ENCODE measurements at places on chromosomes 4 and X. TPM values are rescaled to one million over a fixed set of nuclear protein-coding genes. Genes with fewer than 3 reads are reported as not detected.
A peak's percentile ranks its signal among the peaks of the same experiment; 100 is the strongest.

DNA sequence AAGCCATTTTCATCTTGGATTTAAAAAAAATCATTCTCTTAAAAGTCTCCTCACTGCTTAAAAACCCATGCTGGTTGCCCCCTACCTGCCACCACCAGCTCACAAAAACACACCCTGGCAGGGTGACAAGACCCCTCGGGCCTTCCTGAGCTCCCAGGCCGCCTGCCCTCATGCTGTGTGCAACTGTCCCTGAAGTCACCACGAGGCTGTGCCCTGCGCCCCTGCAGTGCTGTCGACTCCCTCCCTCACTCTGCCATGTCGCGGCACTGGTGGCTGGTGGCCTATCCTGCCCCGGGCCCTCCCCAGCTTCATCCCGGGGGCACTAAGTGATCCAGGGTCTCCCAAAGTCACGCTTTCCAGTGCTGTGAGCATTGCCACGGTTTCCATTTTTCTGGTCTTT is 46.3 kb upstream of the ADRA2C start:
- DNase-seq, result no peak

GRCh38 chr4:126541820-126542219 is 1090.9 kb upstream of the INTU start:
- DNase-seq, result no peak

GRCh38 chr4:123398066-123398852 is 1.7 kb downstream of the SPRY1 start:
- DNase-seq, result peak; percentile 76

- DNase-seq, result no peak
Observed at GRCh38 chrX:106286053-106286650, 118.0 kb downstream of the PWWP3B start.

- DNase-seq, result no peak
Observed at GRCh38 chrX:149092179-149092578, 412.9 kb downstream of the IDS start.

DNA sequence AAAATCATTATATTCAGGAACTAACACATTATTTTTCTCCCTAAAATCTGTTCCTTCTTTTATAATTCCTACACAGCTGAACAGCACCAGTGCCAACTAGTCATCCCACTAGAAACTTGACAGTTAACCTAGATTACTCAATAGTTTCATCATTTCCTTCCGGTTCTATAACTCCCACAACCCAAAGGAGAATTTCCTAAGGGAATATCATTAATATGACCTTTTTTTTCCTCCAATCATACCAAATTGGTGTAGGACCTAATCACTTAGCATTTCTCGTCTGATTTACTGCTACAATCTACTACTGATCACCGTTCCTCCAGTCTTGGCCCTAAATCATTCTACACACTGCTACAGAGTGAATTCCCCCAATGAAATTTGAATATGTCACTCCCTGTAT is 45.9 kb downstream of the WDFY3 start:
- DNase-seq, result no peak

GRCh38 chr4:78222575-78223186 is 165.6 kb downstream of the FRAS1 start:
- no peak for DNase-seq

- no peak for DNase-seq
Observed at GRCh38 chrX:121336831-121337421, 289.5 kb downstream of the GLUD2 start.

- no peak for DNase-seq
Observed at GRCh38 chrX:153580700-153581386, 18.1 kb downstream of the CCNQ start.

- DNase-seq, result no peak
Observed at GRCh38 chr4:41322617-41323016, 65.9 kb downstream of the UCHL1 start.

GRCh38 chrX:153667281-153667955 is 6.2 kb downstream of the PNCK start:
- DNase-seq, result no peak

GRCh38 chr4:23401572-23401971 is 488.3 kb downstream of the PPARGC1A start:
- DNase-seq, result no peak

DNA sequence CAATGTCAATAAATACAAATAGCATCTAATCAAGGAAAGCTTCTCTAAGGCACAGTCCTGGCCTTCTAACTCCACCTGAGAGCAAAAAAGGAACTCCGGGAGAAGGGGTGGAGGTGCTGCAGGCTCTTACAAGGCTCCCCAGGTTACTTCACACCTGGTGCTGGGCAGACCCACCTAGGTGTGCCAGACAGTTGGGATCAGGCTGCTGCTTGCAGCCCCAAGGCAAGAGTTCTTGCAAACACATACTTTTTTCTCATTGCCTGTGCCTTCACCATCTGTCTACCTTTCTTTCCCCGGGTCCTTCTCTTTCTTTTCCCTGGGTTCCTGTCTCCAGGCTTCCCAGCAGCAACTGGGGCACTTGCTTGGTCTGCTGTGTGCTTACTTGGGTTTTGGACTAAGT is 81.4 kb upstream of the STIM2 start:
- no peak for DNase-seq

- no peak for DNase-seq
Observed at GRCh38 chr4:25857403-25857802, 5.4 kb downstream of the SEL1L3 start.

- DNase-seq, result no peak
Observed at GRCh38 chrX:16457239-16457638, 192.7 kb upstream of the S100G start.

GRCh38 chr4:168274871-168275270 is 43.7 kb downstream of the DDX60 start:
- DNase-seq, result no peak

GRCh38 chr4:65482410-65482809 is 187.9 kb downstream of the EPHA5 start:
- DNase-seq, result no peak

GRCh38 chrX:154840856-154841255 is 6.4 kb upstream of the SMIM9 start:
- DNase-seq, result peak; percentile 30

- no peak for DNase-seq
Observed at GRCh38 chrX:47164420-47164819, 19.4 kb downstream of the RBM10 start.

DNA sequence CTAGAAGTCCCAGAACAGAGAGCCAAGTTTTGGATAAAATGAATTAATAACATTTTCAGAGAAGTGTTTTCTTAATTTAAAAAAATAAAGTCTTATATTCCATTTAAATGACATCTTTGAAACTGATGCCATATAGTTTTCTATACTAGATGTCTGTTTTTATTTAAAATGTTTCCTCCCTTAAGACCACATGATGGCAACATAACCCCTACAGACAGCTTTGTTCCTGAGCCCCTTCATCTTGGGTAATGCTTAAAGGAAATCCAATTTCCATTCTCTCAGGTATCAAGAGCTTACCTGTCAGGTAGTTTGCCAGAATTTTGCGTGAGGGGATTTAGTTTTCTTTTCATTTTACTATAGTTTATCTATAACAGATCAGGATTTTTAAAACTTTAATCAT is 181.4 kb upstream of the UGT8 start:
- no peak for DNase-seq

- DNase-seq, result no peak
Observed at GRCh38 chr4:183158062-183158461, 59.0 kb downstream of the WWC2 start.

- DNase-seq, result peak; percentile 18
Observed at GRCh38 chr4:108171339-108172230, 2.9 kb upstream of the LEF1 start.

- no peak for DNase-seq
Observed at GRCh38 chr4:165301833-165302232, 25.6 kb upstream of the MSMO1 start.

- no peak for DNase-seq
Observed at GRCh38 chr4:177569434-177569833, 127.2 kb upstream of the AGA start.

GRCh38 chrX:16853537-16853936 is 16.6 kb downstream of the RBBP7 start:
- DNase-seq, result no peak

DNA sequence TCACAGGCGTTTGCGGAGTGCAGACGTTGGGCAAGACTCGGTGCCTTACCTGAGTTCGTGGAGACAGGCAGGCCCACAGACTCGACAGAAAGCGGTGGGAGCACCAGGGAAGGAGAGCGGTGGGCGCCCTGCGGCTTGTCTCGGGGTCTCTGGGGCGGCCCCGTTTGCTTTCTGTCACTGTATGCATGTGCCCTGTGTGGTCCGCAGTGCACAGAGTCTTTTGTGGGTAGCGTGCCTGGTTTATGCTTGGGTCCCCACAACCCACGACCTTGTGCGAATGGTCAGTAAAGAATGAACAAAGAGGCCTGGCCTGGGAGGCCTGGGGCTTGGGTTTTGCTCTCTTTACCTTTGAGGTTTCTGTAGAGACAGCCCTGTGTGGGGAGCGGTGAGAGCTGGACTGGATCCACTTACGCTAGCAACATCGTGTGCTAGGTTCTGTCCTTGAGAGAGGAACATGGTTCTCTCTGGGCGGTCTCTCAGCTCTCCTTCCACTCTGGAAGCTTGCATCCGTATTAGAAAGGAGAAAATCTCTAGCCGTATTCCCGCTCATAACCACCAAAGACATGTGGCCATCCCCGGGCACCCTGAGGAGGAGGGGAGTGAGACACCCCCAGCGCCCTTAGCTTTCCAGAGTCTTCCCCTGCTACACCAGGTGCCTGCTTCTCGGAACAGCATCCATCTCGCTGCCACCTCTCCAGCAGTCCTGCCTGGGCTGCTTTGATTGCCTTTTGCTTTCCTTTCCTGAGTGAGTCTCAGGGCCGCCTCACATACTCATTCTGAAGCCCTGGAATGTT is 1.2 kb downstream of the TADA2B start:
- no peak for DNase-seq

- DNase-seq, result no peak
Observed at GRCh38 chr4:55993994-55994663, 45.4 kb downstream of the CEP135 start.

DNA sequence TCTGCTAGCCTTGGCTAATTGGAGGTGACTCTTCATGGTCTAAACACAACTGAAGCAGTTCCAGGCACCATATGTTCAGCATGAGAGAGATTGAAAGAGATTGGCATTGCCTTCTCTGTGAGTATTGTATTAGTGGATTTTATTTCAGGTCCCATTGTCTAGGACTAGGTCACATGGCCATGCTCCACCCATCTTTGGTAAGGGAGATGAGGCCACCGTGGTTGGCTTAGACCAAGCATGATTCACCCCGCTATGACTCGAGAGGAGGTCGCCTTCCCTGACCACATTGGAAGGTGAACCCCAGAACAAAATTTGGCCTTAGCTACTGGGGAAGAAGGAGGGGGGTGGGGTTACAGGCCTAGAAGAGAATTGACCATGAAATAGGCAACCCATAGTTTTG is 109.9 kb upstream of the BCOR start:
- no peak for DNase-seq

- DNase-seq, result no peak
Observed at GRCh38 chr4:7659429-7660175, 224.9 kb upstream of the PSAPL1 start.

Gene LNX1
- 0.09 TPM for polyA plus RNA-seq

Gene GPR82
- polyA plus RNA-seq, result 0.16 TPM

Gene RIPPLY1
- polyA plus RNA-seq, result not detected

Gene WWC2
- 0.07 TPM for polyA plus RNA-seq

Gene TSPYL2
- polyA plus RNA-seq, result 10.9 TPM

Gene PRR32
- not detected for polyA plus RNA-seq

Gene PCDH11X
- polyA plus RNA-seq, result not detected

Gene CHST7
- 0.97 TPM for polyA plus RNA-seq

Gene MAGEC1
- not detected for polyA plus RNA-seq

Gene SPANXA2
- not detected for polyA plus RNA-seq

Gene BCLAF3
- polyA plus RNA-seq, result 4.7 TPM

Gene DCAF12L2
- polyA plus RNA-seq, result not detected

Measured in naive B cell (primary cell).